Uterus (tissue), 4 donors: ENCODE measurements at places on chromosomes 5 and 9. TPM values are rescaled to one million over a fixed set of nuclear protein-coding genes. Genes with fewer than 3 reads are reported as not detected.

Gene PCDHA1
- total RNA-seq: not detected

GRCh38 chr5:156589104-156589945 is 260.8 kb upstream of the PPP1R2B start:
- no peak overlapping the region for H3K4me3 ChIP-seq
- DNase-seq: no peak
- peak overlapping the region; percentile 55 for H3K27ac ChIP-seq

GRCh38 chr5:127931396-127931795 is 152.2 kb upstream of the SLC12A2 start:
- H3K4me1 ChIP-seq: no peaks in the 10 kb centered on the region
- H3K27me3 ChIP-seq: no peaks in the 10 kb centered on the region
- no peaks in the 10 kb centered on the region for H3K36me3 ChIP-seq
- no peak overlapping the region for H3K4me3 ChIP-seq

DNA sequence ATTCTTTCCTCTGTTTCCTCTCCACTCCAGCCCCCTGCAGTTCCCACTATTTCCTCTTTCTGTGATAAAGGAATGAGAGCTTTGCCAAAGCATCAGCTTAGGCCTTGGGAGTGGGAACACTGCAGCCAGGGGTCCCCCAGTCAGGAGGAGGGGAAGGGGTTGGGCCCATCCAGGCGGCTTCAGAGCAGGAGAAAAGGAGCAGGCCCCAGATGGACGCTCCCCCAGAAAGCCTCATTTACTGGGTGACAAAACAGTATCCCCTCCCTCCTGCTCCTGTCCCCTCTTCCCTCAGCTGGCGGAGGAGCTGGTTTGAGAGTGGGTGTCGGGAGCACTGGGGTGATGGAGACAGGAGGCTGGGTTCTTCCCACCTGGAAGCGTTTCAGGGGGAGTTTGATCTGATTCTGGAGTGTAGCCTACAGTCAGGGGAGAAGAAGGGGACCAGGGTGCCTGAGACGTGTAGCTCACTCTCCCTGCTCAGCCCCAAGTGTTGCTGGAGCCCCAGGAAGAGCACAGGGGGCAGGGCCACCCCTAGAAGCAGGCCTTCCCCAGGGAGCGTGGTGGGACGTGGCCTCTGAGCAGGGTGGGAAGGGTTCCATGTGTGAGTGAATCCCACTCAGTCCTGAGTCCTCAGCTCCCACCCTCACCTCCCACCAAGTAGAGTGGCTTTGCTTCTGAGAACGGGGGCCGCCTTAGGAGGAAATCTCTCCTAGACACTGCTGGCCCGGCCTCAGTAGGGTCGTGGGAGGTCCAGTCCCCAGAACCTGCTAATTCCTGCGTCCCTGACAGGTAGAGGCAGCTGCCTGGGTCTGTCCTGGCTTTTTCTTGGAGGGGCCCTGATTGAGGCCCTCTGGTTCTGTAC is 173.1 kb downstream of the CACNA1B start:
- no peak overlapping the region for H3K27ac ChIP-seq
- no peaks in the 10 kb centered on the region for H3K27me3 ChIP-seq
- no peaks in the 10 kb centered on the region for H3K36me3 ChIP-seq

Gene SPARC
- total RNA-seq: 2,293 TPM

DNA sequence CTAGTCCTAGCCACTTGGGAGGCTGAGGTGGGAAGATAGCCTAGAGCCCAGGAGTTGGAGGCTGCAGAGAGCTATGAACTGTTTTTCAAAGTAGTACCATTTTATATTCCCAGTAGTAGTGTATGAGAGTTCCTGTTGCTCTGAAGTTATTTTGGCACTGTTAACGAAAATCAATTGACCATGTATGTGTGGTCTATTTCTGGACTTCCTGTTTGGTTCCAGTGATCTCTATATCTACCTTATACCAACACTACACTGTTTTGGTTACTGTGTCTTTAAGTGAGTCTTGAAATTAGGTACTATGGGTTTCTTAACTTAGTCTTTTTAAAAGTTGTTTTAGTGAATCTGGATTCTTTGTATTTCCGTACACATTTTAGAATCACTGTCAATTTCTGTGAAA is 13.6 kb downstream of the SLF1 start:
- H3K36me3 ChIP-seq: no peaks in the 10 kb centered on the region
- H3K27me3 ChIP-seq: no peaks in the 10 kb centered on the region
- H3K27ac ChIP-seq: no peak overlapping the region
- no peak for DNase-seq
- no peaks in the 10 kb centered on the region for H3K4me1 ChIP-seq
- no peak overlapping the region for H3K4me3 ChIP-seq
